CD4-positive, alpha-beta memory T cell (primary cell): ENCODE measurements at places on chromosomes 7 and 10. TPM values are rescaled to one million over a fixed set of nuclear protein-coding genes. Genes with fewer than 3 reads are reported as not detected.

DNA sequence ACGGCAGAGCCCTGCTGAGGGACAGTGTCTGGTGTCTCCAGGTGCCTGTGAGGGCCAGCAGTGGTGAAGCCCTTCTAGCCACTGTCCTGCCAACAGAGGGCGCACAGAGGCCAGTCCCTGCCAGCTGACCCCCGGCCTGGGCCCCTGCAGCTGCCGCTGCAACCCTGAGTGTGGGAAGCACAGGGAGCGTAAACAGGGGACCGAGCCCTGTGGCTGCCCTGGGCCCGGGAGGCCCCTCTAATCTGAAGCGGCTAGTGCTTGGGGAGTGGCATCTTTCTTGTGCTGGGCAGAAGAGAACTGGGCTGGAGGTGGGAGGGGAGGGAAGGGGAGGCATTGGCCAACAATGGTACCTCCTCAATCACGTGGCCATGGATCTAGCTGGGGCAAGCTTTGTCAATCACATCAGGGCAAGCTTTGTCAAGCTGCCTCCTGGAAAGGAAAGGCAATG, 34.6 kb downstream of the TRIM8 start:
- no peak for DNase-seq

GRCh38 chr7:104442481-104442880, 114.1 kb downstream of the LHFPL3 start:
- DNase-seq, result no peak

GRCh38 chr10:4094751-4095150, 309.7 kb upstream of the KLF6 start:
- no peak for DNase-seq

The BTBD16 gene
- polyA plus RNA-seq, result not detected

The TCAF2 gene
- 8.3 TPM for polyA plus RNA-seq

The SLC18A3 gene
- not detected for polyA plus RNA-seq
